ENCODE measurements at places on chromosomes 12 and 14.

DNA sequence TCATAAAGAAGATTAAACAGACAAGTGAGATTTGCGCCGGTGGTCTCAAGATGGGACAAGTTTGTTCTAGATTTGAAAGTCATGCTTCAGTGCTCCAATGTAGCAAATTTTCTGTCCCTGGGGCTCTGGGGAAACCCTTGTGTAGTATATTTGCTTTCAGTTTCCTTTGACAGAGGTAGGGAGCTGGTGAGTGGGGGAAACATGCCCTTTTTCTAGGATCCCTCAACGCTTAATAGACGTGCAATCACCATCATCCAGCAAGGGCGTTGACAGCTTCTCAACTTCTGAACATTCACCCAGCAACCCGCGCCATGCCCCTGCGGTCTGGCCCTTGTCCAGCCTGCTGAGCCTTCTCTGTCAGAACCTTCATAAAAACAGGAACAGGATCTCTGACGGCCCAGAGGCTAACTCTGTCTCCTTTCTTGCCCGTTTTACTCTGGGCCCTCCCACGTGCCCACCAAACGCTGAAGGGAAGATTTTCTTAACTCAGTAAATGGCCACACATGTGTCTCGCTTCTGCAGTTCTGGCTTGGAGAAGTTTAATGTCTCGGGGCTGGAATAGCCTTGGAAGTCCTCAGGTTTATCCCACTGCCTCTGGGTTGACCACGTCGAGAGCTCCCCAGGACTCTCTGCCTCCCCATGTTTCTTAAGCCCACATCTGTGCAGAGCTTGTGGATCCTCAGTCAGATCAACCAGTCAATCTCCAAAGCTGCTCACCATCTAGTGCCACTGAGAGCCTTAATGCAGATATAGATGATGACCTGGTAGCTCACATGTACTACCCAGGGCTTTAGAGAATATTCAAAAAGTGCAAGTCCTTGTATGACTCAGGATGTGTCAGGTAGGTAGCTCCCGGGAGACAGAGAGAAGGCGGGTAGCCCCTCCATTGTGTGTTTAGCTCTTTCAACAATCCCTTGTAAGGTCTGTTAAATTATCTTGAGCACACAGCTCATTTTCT is 58.1 kb upstream of the CCND2 start:
- peak; percentile 17 for DNase-seq

- no peak for DNase-seq
These were observed 316.2 kb upstream of the RGS6 start for GRCh38 chr14:71616013-71616412.

DNA sequence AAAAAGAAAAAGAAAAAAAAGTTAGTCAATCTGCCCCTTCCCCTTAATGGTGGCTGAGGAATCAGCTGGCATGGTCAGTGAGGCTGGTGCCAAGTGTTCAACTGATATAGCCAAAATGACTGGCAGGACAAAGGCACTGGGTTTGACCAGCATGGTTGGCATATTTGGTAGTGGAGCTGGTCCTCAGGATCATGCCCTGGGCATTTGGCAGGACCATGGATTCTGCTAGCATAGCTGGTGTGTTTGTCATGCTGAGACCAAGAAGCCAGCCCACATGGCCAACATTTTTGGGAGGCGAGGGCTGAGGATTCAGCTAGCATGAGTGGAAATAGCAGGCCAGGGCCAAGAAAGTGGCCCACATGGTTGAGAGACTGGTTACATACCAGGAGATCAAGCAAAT is 136.5 kb downstream of the FBXL14 start:
- DNase-seq = no peak

DNA sequence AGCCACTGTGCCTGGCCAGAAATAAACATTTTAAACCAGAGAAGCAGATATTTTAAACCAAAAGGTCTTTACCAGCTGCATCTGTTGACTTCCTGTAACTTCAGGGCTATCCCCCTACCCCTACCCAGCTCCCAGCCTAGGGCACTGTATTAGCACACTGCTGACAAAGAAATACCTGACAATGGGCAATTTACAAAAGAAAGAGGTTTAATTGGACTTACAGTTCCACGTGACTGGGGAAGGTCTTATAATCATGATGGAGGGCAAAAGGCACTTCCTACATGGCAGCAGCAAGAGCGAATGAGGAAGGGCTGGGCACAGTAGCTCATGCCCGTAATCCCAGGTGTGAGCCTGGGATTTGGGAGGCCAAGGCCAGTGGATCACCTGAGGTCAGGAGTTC is 26.0 kb downstream of the GEMIN2 start:
- no peak for DNase-seq

- no peak for DNase-seq
These were observed 176.3 kb downstream of the KSR2 start for GRCh38 chr12:117792471-117792870.

DNA sequence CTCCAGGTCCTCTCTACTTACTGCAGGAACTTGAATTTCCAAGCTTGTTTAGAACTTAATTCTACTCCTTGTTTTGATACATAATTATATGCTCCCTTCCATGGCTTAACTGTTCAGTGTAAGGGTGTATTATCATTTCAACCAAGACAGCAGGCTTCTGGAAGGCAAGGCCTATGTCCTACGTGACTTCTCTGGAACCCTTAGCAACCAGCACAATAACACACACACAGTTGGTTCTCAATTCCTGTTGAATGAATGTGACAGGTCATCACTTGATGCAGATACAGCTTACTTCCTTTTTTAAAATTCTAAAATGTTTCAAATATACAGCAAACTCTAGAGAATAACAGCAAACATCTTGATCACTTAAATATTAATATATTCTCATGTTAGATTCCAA is 77.7 kb upstream of the COCH start:
- no peak for DNase-seq

GRCh38 chr14:93475471-93475870 is 44.7 kb downstream of the UNC79 start:
- DNase-seq = no peak

DNA sequence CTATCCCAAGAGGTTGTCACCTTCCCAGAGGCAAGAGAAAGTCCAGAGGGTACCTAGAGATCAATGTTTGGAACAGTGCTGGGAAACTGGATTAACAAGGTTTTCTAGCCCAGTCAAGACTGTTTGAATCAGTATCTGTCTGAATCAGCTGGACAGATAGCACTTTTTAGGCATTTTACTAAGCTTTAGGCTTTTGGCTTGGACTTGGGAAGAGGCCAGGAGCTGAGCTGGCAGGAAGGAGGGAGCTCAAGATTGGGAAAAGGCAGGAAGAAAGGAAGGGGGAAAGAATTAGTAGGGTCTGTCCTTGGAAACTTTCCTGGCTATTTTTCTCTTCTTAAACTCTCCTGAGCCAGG is 8.3 kb downstream of the IKZF4 start:
- DNase-seq = no peak

GRCh38 chr12:15423629-15424028 is 101.3 kb downstream of the PTPRO start:
- no peak for DNase-seq

DNA sequence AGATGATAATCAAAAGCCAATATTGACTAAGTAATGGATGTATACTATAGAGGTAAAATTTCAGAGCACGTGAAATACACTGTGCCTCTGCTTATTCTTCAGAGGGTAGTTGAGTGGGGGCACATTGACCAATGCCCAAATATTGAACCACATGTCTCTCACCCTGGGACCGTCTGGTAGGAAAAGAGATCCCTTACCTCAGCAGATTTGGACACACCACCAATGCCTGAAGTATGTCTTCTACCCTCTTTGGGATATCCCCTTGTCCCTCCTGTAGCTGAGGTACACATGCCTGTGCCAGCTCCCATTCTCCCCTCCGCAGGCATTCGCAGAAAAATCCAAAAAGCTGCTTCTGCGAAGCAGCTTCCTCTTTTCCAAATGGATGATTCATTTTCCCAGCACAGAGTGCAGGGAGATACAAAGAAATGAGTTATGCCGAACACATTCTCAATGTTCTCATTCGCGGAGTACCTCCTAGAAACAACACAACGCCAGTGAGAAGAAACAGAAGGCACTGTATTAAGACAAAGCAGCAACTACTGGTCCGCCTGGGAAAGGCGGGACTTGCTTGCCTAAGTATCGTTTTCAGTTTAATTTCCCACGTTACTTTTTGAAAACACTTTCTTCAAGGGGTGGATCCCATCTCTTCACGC is 691 bp downstream of the ZFYVE26 start:
- no peak for DNase-seq

- no peak for DNase-seq
These were observed 28.2 kb upstream of the RPLP0 start for GRCh38 chr12:120229071-120229486.

DNA sequence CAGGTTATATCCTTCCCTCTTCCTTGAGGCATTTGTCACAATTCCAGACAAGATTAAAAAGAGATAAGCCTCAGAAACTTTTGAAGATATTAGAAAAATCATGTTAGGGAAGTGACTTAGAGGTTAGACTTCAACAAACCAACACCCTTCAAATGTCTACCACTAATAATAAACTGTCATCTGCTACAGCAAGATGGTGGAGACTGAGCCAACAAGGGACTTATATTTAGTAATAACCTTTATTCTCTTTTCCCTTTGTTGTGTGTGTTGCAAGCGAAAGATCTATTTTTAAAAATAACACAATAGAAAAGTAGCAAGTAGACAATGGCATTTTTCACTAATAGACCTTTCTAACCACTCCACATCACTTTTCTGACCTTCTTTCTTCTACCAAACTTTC is 28.6 kb downstream of the PRICKLE1 start:
- no peak for DNase-seq

DNA sequence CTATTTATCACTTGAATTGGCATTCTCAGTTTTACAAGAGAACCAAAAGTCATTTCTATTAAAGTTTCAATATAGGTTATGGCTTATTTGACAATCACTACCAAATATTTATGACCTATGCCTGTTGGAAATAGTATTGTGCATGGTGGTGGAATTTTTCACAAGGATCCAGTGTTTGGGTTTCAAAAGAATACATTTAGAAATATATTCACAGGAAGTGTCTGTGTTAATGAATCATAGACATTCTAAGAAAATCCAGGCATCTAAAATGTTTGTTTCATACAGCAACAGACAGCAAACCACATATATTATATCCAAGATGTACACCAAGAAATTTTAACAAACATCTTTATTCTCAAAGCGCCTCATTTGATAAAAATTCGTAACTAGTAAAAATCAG is 92.7 kb downstream of the MED13L start:
- no peak for DNase-seq

DNA sequence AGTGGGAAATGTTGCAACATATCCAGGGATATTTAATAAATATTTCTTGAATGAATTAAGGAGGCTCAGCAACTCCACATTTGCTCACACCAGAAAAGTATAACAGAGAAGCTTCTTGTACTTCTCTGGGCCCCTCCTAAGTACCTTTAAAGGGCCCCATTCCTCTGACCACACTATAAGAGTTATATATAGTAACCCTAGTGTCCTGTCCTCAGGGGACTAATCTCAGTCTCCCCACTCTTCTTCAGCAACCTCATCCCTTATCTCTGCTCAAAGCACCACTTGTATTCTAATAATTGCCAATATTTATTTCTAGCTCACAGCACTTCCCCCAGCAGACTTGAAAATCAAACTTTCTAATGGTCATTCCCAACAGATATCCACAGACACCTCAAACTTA is 237.1 kb downstream of the GXYLT1 start:
- no peak for DNase-seq

DNA sequence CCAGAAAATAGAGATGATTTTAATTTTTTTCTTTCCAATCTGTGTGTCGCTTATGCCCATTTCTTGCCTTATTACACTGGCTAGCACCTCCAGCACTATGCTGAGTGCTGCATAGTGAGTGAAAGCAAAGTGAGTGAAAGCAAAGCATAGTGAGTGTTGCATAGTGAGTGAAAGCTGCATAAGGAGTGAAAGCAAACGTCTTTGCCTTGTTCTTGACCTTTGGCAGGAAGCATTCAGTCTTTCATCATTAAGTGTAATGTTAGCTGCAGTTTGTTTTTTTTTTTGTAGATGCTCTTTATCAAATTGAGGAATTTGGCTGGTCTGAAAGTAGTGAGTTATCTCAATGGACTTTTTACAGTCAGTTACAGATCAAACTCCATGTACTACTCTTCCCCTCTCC is 6.9 kb upstream of the CORO1C start:
- no peak for DNase-seq

GRCh38 chr14:38238332-38238731 is 17.6 kb downstream of the CLEC14A start:
- DNase-seq = no peak

GRCh38 chr14:34003691-34004090 is 52.8 kb upstream of the EGLN3 start:
- DNase-seq = no peak

GRCh38 chr12:123801573-123802178 is 39.6 kb downstream of the DNAH10 start:
- DNase-seq = no peak

- no peak for DNase-seq
These were observed 17.5 kb downstream of the AMN start for GRCh38 chr14:102939820-102940561.

GRCh38 chr12:78179346-78179745 is 348.7 kb downstream of the NAV3 start:
- no peak for DNase-seq

DNA sequence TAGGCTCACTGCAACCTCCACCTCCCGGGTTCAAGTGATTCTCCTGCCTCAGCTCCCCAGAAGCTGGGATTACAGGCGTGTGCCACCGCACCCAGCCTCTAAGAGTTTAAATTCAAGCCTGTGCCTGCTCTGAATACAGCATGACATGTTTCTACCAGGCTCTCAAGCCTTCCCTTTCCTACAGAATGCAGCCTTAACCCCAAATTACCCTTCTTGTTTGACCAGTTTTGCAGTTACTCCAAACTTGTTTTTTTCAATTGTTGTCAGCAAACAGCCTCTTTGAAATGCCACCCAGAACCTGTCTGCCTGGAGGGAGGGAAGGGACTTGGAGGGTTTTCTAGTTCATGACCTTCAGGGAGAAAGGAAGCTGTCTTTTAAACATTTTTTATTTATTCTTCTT is 15.4 kb downstream of the GLTP start:
- DNase-seq = no peak

DNA sequence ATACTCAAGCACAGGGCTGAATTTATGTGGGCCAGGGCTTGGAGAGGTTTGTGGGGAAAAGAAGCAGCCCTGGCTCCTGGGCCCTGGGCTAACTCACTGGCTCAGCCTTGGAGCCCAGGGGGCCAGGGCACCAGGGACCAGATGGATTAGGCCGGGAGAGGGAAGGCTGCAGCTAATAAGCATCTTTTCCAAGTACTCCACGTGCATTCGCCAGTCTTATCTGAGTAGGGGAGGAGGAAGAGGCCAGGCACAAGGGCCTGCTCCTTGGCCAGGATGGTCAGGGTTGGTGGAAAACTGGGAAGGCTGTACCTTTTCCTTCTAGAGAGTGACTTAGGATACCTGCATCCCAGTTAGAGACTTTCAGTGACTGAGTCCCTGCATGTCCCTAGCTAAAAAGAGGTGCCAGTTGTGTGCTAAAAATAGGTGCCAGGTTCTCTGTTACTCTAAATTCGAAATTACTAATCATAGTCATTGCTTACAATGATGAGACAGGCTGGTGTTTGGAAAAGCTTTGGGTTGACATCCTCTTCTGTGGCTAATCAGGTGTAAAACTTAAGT is 1.3 kb downstream of the GLRX5 start:
- DNase-seq = no peak

GRCh38 chr12:50728841-50729240 is 35.1 kb upstream of the ATF1 start:
- no peak for DNase-seq
